Brain microvascular endothelial cell (primary cell): ENCODE measurements at places on chromosomes 6 and 20.

DNA sequence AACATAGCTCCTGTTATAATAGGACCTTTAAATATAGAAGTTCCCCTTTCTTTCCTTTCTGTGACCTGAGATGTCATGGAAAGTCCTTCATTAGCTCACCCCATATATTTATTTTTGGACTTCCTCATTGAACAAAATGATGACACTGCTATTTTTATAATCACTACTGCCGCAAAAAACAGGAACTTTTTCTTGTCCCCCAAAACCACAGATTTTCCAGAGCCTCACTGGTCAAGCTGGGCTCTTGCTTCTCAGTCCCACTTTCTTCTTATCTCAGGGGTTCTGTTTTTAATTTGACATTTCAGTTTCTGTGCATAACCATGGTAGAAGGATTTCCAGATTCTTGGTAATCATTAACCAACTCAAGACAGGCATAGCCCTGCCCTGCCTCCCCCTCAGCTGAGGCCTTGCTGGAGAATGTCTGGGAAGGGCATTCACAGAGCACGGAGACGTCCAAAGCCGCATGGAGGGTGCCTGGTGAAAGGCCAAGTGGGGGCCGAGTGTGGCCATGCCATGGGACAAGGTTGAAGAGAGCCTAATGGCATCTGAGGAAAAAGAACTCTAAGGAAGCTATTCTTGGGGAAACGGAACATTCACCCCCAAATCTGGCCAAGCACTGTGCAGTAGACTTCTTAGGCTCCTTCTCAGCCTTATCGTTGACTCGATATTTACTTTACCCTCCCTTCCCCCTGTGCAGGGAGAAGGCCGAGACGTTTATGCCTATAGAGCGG is 73.7 kb downstream of the EDN1 start:
- no peak for DNase-seq

DNA sequence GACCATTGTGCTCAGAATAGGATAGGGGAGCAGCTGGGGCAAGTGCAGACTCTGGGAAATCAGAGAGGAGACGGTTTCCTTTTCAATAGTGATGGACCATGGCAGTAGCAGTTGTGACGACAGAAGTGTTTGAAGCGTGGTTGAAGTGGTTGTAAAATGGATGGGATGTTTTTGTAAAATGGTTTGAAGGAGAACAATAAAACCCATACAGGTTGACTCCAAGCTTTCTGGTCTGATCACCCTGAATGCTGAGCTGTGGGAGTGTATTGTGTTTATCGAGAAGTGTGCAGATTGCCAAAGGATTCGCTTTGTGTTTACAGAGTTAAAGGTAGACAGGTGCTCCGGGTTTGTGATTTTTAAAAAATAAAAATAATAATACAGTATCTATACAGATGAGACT is 255.2 kb upstream of the SULF2 start:
- no peak for DNase-seq

GRCh38 chr6:145063091-145063490 is 672.2 kb downstream of the EPM2A start:
- DNase-seq: no peak

DNA sequence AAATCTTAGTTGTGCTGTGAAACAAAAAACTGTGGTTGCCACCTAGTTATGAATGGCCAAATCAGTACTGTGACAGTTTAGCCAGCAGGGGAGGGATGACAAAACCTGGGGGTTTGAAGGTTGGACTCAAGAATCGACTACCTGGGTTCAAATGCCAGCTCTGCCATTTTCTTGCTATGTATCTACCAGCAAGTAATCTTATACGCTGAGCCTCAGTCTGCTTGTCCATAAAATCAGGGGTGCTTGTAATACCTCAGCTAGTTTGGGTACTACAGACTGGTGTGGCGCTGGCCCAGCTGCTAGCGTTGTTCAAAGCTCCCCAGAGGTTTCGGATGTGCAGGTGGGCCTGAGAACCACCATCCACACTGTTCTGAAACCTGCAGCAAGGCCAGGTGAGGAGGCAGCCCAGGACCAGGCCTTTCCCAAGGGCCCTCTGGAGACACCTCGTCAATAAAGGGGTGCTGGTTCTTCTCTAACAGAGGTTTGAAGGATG is 40.4 kb downstream of the TRAM2 start:
- DNase-seq: no peak

DNA sequence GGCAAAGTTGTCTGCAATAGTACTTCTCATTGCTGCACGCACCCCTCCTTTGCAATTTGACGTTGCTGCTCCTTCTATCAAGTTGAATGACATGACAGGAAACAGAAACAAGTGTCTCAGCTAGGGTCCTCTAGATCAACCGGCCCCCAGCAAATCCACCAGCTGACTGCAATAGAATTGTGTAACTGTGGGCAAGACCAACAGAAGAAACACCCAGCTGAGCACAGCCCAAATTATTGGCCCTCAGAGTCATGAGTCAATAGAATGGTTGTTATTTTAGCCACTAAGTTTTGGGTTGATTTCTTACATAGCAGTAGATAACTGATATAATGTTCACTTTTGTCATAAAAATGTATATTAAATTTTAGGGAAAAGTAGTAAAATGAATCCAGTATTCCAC is 202.7 kb downstream of the MAFB start:
- DNase-seq: no peak

DNA sequence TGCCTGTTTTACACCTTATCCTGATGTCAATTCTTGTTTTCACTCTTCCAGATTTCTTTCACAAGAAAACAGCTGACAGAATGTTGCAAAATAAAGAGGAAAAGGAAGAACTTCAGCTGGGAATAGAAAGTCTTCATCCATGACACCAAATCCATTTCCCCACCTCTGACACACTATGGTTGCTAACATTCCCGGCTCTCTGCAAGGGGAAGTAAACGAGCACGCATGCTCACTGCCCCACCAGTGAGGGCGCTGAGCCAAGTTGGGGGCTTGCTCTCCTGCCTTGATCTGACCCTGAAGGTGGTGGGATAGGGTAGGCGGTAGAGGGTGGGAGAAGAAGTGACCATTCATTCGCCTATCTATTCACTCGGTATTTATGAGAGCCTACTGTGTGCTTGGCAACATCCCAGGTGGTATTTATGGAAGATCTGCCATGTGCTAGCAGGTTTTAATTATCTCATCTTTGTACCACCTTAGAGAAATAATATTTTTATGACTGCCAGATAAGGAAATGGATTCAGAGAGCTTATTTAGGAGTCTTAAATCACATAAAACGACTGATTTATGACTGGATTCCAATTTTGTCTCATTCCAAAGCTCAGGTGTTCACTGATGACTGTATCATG is 206.2 kb downstream of the FOXC1 start:
- DNase-seq: no peak

GRCh38 chr6:55734256-55734655 is 141.1 kb downstream of the BMP5 start:
- DNase-seq: no peak

DNA sequence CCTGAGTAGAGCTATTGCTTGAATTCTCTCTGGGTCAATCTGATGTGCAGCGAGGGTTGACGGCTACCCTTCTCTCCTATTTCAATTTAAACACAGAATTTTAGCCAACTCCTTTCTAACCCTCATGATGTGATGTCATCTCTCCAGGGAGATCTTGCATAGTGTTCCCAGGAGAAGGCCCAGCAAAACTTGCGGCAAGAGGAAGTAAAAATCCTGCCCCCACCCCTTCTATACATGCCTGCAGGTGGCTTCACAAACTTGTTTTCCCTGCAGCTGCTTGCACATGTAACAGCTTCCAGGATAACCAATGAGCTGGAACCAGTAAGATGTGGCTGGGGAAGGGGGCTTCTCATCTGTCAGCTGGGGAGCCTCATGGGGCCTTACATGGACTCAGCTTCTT is 169.3 kb upstream of the CDH4 start:
- no peak for DNase-seq

DNA sequence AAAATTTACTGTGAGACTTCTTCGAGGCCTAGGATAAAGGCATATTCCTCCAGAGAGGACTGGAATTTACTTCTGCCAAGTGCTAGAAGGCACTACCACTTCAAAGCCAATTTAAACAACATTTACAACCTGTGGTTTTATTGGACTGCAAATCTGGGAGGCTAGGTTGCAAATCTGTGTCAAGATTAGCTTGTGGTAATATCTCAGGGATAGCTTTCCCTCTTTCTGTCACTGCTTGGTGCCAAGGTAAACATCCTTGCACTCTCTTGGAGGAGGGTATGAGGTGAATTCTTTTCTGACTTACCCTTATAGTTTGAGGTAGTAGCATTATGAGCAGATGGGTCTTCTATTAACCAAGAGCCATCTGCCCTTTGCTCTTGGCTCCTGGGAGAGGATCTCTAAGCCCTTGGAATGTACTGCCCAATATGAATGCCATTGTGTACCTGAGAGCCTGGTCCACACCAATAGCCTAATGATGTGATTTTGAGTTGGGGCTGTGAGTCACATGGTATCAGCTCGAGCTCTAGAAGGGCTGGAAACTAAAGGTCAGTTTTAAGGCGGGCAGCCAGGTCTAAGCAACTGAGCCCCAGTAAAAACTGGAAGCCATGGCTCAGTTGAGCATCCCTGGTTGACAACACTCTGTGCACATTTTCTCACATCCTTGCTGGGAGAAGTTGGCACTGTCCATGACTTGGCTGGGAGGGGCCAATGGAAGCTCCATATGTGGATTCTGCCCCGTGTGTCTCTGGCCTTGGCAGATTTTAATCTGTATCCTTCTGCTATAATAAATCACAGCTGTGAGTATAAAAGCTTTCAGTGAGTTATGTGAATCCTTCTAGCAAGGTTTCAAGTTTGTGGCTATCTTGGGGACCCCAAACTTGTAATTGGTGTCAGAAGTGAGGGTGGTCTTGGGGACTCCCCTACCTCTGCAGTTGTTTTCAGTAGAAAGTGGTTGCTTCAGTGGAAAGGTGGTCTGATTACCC is 188.1 kb downstream of the UBE3D start:
- DNase-seq: no peak
